ENCODE measurements at places on chromosomes 12 and 14. TPM values are rescaled to one million over a fixed set of nuclear protein-coding genes. Genes with fewer than 3 reads are reported as not detected.

DNA sequence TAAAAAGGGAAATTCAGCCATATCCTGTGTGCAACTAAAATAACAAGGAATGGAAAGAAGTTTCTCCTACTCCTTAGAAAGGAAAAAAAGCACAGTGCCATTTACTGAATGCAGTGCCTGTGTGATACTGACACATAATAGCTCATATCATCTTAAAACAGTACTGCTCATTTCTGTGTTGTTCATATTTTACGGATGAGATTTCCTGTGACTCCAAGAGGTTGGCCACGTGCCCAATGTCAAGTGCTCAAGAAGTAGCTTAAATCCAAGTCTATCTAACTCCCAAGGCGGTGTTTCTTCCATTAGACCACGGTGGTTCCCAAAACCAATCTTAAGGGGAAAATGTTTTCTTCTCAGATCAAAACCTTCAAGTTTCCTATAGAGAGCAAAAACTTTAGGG, 20.0 kb downstream of the MAP3K9 start:
- DNase-seq = no peak
- H3K27ac ChIP-seq = no peak overlapping the region

DNA sequence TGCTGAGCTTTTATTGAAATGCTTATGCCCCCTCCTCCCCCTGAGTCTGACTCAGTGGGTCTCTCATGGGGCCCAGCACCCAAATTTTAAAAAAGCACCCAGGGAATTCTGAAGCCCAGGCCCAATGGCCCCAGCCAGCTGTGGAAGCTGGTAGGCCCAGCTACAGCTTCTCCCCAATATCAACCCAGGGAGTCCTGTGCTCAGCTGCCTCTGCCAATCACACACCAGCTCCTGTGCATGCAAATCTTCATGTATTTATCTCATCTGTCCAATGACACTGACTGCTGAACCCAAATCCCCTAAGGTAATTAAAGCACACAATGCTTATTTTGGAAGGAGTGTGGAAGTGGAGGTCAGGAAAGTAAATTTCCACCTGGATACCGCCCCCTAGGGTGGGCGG, 76.3 kb downstream of the CCDC88C start:
- peaks cover 15% of the 10 kb centered on the region for H3K4me1 ChIP-seq
- no peaks in the 10 kb centered on the region for H3K27me3 ChIP-seq
- H3K4me3 ChIP-seq = no peak overlapping the region
- peaks cover 7% of the 10 kb centered on the region for H3K36me3 ChIP-seq
- DNase-seq = no peak

DNA sequence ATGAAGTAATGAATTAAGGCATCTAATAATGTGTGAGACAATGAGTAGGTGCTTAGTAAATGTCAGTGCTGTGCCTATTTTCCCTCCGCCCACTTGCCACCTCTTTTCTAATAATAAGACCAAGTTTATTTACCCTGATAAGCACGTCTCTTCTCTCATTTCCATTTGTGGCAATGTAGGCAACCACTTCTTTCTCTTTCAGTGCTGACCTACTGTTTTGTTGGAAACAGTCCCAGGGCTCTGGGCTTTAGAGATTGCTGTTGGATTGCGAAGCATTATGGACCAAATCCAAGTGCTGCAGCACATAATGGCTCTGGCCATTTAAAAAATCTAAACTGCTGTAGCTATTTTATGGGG, 141.3 kb upstream of the PLEKHG7 start:
- no peak for DNase-seq
- peak overlapping the region; percentile 32 for H3K27ac ChIP-seq
- H3K36me3 ChIP-seq = no peaks in the 10 kb centered on the region
- H3K4me1 ChIP-seq = peaks cover 29% of the 10 kb centered on the region
- no peaks in the 10 kb centered on the region for H3K27me3 ChIP-seq
- H3K4me3 ChIP-seq = no peak overlapping the region

- H3K4me1 ChIP-seq = peaks cover 31% of the 10 kb centered on the region
- no peak for DNase-seq
- no peak overlapping the region for H3K4me3 ChIP-seq
- no peaks in the 10 kb centered on the region for H3K27me3 ChIP-seq
Measured at GRCh38 chr14:69685218-69685616, 73.8 kb downstream of the SUSD6 start.

- DNase-seq = no peak
- no peaks in the 10 kb centered on the region for H3K36me3 ChIP-seq
- H3K4me3 ChIP-seq = peak overlapping the region; percentile 2
- peak overlapping the region; percentile 87 for H3K27ac ChIP-seq
- peaks cover 22% of the 10 kb centered on the region for H3K4me1 ChIP-seq
Measured at GRCh38 chr12:59040656-59041055, 120.4 kb upstream of the LRIG3 start.

GRCh38 chr12:56932867-56933266, 1.3 kb downstream of the SDR9C7 start:
- peak overlapping the region; percentile 77 for H3K27ac ChIP-seq
- H3K4me3 ChIP-seq = no peak overlapping the region
- H3K27me3 ChIP-seq = peaks cover 5% of the 10 kb centered on the region
- peaks cover 23% of the 10 kb centered on the region for H3K4me1 ChIP-seq

DNA sequence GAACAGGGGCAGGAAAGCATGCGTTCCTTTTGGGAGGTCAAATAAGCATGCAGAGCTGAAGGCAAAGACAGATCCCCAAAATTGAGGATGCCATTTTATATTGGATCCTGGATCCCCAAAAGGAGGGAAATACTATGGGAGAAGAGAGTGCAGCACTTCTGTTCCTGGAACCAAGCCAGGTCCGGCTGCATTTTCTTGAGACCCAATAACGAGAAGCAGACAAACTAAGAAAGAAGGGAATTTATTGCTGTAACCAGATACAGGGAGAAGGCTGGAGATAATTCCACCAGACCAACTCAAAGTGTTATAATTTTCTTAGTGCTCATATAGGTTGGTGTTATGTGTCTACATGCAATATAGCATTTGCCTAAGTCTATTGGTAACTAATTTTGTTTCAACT, 60.8 kb downstream of the PDE6H start:
- H3K36me3 ChIP-seq = peaks cover 8% of the 10 kb centered on the region
- H3K27ac ChIP-seq = peak overlapping the region; percentile 91
- no peak overlapping the region for H3K4me3 ChIP-seq

DNA sequence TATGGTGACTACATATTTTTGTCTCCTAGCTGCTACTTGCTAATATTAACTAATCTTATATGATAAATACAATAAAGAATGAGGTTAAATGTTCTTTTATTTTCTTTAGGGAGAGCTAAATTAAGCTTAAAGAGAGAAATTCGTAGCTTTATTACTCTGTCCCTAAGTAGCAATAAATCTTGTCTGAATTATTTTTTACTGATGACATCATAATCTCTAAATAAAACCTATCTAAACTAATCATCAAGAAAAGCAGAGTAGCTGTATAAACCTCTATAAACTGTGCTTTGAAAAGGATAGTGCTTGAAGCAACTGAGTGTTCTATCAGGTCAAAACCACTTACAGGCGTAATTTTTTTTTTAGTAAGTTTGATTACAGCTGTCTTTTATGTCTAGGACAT, 42.5 kb downstream of the METTL25 start:
- no peaks in the 10 kb centered on the region for H3K27me3 ChIP-seq
- DNase-seq = no peak
- no peak overlapping the region for H3K4me3 ChIP-seq
- H3K4me1 ChIP-seq = no peaks in the 10 kb centered on the region
- H3K27ac ChIP-seq = no peak overlapping the region
- H3K36me3 ChIP-seq = peaks cover 10% of the 10 kb centered on the region

Gene ASCL1
- total RNA-seq = not detected

Gene OAS3
- total RNA-seq = 7.7 TPM

Gene CCDC38
- total RNA-seq = 0.09 TPM

Gene PLXNC1
- total RNA-seq = 3.0 TPM
